ENCODE measurements at places on chromosomes 3 and 15. TPM values are rescaled to one million over a fixed set of nuclear protein-coding genes. Genes with fewer than 3 reads are reported as not detected.

DNA sequence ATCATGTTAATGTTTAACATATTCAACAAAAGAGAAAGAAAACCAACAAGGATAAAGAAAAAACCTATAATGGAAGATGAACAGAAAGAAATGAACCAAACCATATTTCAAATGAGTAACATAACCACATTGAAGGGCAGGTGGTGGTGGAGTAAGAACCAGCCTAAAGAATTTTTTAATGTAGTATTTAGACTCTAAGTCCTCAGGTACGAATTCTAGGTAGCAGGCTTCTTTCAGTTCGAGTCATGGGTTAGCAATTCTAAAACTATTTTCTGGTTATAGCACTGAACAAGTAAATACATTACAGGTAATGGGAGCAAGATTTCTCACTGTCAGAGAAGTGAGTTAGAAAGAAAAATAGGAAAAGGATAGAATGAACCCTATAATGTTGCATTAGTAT is 24.4 kb downstream of the DCBLD2 start:
- peak; percentile 76 for DNase-seq

GRCh38 chr15:60476713-60477112 is 2.2 kb downstream of the ICE2 start:
- DNase-seq, result no peak

DNA sequence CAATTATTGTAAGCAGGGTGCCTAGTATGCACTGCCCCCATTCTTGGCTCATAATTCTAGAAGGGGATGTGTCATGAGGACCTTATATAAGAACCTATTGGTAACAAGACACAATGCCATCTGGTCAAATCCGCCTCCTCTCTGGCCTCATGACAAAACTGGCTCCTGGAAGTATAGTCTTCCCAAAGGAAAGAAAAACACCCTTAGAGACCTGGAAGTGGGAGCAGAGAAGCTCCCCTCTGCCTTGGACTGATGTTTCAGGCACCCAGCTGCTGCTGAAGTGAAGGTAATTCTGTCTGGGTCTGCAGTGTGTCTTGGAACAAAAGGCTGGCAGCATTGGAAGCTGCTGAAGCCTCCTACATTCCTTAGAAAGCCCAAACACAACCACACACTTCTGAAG is 107.2 kb upstream of the CLSTN2 start:
- no peak for DNase-seq

DNA sequence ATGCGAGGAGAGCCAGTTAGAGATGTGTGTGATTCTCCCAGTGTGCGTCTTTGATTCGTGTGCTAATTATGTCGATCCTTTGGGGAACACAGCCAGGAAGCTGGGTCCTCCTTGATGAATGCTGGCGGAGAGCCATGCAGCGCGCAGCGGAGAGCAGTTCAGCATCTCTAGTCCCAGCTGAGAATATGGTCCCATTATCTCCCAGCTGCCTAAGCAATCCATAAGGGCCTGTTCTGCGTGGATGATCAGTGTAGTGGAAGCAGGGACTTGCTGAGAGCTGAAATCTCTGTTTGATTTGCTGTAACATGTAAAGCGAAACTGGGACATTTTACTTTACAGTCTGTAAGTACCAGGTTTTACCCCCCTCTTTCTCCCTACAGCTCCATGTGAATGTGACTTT is 412.7 kb downstream of the CNTN4 start:
- no peak for DNase-seq

The CCDC39 gene
- not detected for total RNA-seq

DNA sequence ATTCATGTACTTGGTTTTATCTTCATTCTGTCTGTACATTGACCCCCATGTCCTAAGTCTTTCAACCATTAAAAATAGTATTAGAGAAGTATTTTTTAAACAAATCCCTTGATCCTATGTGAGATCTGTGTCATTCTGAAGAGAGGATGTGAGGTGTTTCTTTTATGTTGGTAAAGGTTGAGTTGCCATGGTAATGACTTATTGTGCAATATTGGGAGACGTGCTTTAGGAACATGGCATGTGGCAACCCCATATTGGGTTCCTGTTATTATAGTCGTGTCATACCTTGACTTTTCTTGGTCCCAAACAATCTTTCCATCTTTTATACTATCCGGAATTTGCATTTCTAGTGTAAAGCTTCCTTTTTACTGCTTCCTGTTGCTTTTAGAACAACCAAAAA is 203.1 kb downstream of the KCNAB1 start:
- peak; percentile 86 for DNase-seq

GRCh38 chr3:194738254-194739093 is 52.8 kb downstream of the FAM43A start:
- DNase-seq, result peak; percentile 84

The LYZL4 gene
- total RNA-seq, result not detected

DNA sequence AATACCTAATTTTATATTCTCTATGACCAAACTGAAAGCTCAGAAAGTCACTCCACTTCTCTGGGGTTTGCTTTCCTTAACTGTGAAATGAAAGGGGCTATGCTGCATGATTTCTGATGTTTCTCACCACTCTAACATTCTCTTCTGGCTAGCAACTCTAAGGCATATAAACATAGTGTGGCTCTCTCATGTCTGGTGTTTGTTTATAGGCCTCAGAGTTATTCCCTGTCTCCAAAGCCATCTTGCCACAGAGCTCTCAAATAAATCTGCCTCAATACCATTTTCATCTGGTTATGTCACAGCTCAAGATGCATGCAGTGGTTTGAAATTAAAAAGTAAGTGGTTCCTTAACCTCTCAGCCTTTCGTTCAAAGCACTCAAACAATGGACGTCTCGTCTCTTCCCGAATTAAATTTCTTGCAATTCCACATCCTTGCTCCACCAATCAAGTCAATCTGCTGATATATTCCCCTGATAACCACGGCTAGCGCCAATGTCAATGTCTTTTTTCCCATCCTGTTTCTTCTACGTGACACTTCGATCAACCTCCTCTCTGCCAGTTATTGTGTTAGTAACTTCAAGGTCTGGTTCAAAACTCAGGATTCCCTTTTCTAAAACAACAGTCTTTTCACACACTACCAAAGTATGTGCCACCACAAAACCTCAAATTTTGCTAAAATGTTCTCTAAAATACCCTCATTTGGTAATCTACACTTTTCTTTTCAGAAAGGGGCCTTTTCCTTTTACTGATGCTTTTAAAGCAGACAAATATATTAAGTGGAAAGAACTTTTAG is 16.0 kb downstream of the TOMM70 start:
- DNase-seq, result no peak

The NTRK3 gene
- not detected for total RNA-seq

GRCh38 chr3:128523591-128523990 is 30.6 kb upstream of the GATA2 start:
- no peak for DNase-seq

DNA sequence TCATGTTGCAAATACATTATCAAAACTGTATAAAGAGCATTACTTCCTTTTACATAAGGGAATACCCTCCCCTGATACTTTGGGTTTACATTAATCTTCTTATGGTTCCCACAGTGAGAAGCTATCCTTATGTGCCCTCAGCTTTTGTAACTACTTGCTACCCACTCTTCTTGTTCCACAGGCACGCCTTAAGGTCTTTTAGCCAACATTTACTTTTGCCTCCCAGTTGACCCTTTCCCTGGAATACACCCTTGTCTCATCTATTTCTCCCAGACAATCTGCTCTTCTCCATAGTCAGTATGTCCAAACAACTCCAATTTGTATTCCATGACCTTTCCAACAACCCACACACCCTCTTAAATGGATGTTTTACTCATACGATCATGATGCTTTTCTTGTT is 116.8 kb upstream of the COL8A1 start:
- no peak for DNase-seq

DNA sequence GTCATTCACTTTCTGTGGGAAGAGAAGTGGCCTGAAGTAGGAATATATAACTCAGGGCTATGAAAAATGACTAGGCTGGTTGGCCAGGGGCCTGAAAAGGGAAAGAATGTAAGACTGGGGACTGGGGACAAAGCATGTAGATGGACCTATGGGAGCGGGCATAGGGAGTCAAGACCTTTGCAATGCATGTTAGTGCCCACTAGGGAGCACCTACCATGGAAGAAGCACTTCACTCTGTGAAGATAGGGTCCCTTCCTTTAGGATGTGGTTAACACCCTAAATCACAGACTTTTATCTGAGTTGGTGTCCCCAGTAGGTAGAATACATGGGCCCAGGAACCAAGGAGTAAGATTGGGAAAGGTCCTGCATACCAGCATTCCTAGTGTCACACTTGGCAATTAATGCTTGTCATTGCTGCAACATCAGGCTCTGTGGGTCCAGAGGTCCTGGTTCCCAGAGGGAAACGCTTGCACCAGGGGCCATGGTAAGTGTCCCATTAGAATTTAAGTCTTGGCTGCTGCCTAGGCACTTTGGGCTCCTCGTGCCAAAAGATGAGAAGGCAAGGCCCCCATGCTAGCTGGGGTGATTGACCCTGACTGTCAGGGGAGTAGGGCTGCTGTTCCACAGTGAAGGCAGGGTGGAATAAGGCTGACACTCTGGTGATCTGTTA is 79.6 kb downstream of the CRYGS start:
- no peak for DNase-seq

The PLSCR2 gene
- total RNA-seq, result not detected

DNA sequence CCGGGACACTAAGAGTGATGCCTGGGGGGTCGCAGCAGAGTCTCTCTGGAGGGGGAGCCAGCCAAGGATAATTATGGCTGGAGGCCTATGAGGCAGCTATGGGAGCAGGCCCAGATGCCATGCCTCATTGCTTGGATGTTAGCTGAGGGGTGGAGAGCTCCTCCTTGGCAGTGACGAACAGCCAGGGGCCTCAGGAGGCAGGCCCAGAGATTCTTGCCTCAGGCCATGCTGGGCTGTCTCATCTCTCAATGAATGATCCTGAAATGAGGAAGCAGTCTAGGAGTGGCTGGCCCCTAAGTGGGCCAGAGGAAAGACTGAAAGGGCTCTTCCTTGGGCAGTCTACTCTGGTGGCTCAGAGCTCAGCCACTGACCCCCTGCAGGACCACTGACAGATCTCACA is 21.3 kb downstream of the KIF9 start:
- peak; percentile 43 for DNase-seq

- no peak for DNase-seq
Observed at GRCh38 chr15:57054204-57054750, 135.8 kb downstream of the TCF12 start.
